ENCODE measurements at places on chromosomes 4 and X.

- H3K4me3 ChIP-seq = no peak overlapping the region
- H3K27me3 ChIP-seq = peaks cover 5% of the 10 kb centered on the region
- peaks cover 28% of the 10 kb centered on the region for H3K4me1 ChIP-seq
- peak overlapping the region; percentile 63 for H3K27ac ChIP-seq
Measured at GRCh38 chrX:72126048-72126415, 5.7 kb downstream of the RTL5 start.

- no peak overlapping the region for H3K4me3 ChIP-seq
- no peaks in the 10 kb centered on the region for H3K4me1 ChIP-seq
- no peaks in the 10 kb centered on the region for H3K36me3 ChIP-seq
- no peaks in the 10 kb centered on the region for H3K27me3 ChIP-seq
- no peak for DNase-seq
Measured at GRCh38 chrX:12843668-12844279, 23.1 kb upstream of the TLR7 start.

DNA sequence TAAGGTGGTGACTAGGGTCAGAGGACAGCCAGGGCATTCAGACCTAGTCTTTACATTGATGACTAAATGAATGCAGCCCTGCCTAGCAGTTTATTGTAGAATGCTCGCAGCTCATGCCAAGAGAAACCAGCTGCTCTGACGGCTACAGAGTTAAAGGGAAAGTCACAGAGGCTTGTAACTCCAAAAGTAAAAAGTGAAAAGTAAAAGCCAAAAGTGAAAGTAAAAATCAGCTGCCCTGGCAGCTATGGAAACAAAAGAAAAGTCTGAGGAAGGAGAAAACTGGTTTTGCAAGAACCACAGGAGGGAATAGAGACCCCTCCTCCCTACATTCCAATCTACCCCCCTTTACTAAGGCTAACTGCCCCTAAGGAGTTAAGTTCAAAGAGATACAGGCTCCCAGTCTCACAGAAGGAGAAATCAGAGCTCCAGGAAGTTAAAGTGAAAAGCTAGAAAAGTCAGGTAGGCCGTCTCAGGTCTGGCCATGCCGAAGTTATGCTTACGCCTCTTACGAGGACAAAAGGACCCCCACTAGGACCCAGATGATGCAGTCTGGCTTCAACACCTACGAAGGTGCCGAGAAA lies 6.0 kb downstream of the GAGE10 start:
- no peaks in the 10 kb centered on the region for H3K4me1 ChIP-seq
- peak overlapping the region; percentile 42 for H3K27ac ChIP-seq
- H3K36me3 ChIP-seq = no peaks in the 10 kb centered on the region
- peak overlapping the region; percentile 25 for H3K4me3 ChIP-seq

- no peaks in the 10 kb centered on the region for H3K27me3 ChIP-seq
- H3K4me3 ChIP-seq = no peak overlapping the region
Measured at GRCh38 chr4:40564815-40565483, 64.7 kb downstream of the RBM47 start.

- DNase-seq = no peak
- H3K36me3 ChIP-seq = no peaks in the 10 kb centered on the region
- H3K27me3 ChIP-seq = no peaks in the 10 kb centered on the region
- H3K27ac ChIP-seq = no peak overlapping the region
- no peak overlapping the region for H3K4me3 ChIP-seq
Measured at GRCh38 chr4:183588169-183588675, 70.8 kb downstream of the RWDD4 start.

DNA sequence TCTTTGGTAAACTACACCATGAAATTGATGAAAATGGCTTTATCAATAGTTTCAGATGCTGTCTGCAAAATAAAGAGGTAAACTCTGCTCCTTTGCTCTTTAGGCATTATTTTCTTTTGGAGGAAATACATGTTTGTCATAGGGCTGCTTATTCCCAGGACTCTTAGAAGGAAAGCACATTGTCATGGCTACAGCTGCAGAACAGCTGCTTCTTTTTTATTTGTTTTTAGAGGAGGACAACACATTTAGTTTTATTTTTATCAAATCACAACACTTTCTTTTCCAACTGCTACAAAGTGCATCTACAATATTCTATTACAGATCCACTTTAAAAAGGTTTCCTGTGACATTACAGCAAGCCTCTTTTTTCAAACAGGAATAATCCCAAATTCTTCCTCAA lies 12.7 kb upstream of the HPF1 start:
- no peak for DNase-seq
- H3K36me3 ChIP-seq = no peaks in the 10 kb centered on the region
- no peak overlapping the region for H3K27ac ChIP-seq
- peaks cover 16% of the 10 kb centered on the region for H3K27me3 ChIP-seq
- H3K4me1 ChIP-seq = no peaks in the 10 kb centered on the region

DNA sequence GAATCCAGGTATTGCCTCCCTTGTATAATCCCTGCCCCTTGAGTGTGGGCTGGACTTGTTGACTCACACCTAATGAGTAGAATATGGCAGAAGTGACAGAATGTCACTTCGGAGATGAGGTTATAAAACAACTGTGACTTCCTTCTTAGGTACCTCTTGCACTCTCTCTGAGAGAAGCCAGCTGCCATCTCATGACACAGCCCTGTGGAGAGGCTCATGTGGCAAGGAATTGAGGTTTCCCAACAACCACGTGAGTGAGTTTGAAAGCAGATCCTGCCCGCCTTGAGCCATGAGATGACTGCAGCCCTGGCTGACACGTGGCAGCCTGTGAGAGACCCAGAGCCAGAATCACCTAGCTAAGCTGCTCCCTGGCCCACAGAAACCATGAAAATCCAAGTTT lies 13.5 kb downstream of the ASB11 start:
- peak; percentile 35 for DNase-seq
- H3K36me3 ChIP-seq = no peaks in the 10 kb centered on the region
- H3K27me3 ChIP-seq = no peaks in the 10 kb centered on the region
- no peak overlapping the region for H3K4me3 ChIP-seq
- peak overlapping the region; percentile 12 for H3K27ac ChIP-seq
- H3K4me1 ChIP-seq = no peaks in the 10 kb centered on the region

- no peaks in the 10 kb centered on the region for H3K36me3 ChIP-seq
- DNase-seq = no peak
- H3K27me3 ChIP-seq = peaks cover 50% of the 10 kb centered on the region
- no peak overlapping the region for H3K27ac ChIP-seq
- H3K4me3 ChIP-seq = no peak overlapping the region
Measured at GRCh38 chr4:6474053-6474568, 1.7 kb upstream of the PPP2R2C start.

DNA sequence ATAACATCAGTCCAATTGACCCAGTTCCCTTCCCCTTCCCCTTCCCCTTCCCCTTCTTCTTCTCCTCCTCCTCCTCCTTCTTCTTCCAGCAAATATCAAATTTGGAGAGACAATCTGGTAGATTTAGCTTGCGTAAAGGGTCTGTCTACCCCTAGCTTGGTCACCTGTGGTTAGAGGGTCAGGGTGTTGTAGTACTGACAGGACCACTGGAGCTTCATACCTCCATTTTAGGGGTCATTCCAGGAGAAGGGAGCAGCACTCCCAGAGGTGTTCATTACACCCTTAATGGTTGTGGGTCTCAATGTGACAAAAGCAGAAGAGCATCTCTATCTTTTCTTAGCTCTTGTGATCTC lies 3.7 kb upstream of the FGB start:
- no peaks in the 10 kb centered on the region for H3K36me3 ChIP-seq
- no peaks in the 10 kb centered on the region for H3K27me3 ChIP-seq
- H3K4me1 ChIP-seq = no peaks in the 10 kb centered on the region
- H3K4me3 ChIP-seq = no peak overlapping the region

- DNase-seq = peak; percentile 46
- no peaks in the 10 kb centered on the region for H3K4me1 ChIP-seq
- peak within 1 kb of the TSS; percentile 78 for H3K27ac ChIP-seq
- H3K4me3 ChIP-seq = peak within 1 kb of the TSS; percentile 7
Measured at GRCh38 chrX:154750301-154751202, at the start of gene GAB3. Gene GAB3, minus strand, starts transcription at chrX:154751077. Its CDS starts 52 bp downstream, at chrX:154751025.

DNA sequence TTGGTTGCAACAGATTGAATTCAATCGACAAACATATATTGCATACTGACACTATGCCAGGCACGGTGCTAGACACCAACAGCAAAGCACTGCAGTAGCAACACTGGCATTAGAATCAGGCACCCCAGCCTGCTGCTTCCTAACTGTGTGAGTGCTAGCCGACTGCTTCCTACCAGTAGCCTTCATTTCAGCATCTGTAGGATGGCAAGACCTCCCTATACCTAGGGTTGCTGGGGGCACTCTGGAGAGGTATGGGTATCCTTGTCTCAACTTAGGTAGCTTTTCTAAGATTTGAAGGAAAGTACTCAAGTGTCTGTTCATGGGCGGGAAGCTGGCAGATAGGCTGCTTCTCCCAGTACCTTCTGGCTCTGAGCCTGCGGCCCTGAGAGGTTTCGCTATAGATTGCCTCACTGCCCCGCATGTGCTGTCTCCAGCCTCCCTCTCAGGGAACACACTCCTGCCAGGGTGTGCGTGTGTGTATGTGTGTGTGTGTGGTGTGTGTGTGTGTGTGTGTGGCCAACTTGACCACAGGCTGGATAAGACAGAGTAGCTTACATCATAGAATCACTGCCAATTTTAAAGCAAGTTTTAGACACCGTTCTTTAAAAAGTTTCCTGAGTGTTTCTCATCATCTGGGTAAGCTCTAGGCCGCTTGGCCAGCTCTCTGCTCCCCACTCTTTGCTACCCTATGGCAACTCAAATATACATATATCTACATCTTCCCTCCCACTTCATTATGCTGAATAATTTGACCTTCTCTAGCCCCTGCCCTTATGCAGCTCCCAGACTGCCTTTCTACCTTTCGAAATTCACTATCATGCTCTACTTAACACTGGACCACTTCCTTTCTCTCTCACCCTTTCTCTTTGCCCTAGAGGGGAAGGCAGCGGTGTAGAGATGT lies 97.0 kb upstream of the PJA1 start:
- no peak overlapping the region for H3K27ac ChIP-seq
- H3K4me1 ChIP-seq = no peaks in the 10 kb centered on the region
- no peak for DNase-seq
- H3K36me3 ChIP-seq = no peaks in the 10 kb centered on the region
- H3K4me3 ChIP-seq = no peak overlapping the region
- H3K27me3 ChIP-seq = no peaks in the 10 kb centered on the region

- H3K4me1 ChIP-seq = peaks cover 4% of the 10 kb centered on the region
Measured at GRCh38 chr4:43133566-43133965, 241.1 kb downstream of the GRXCR1 start.

DNA sequence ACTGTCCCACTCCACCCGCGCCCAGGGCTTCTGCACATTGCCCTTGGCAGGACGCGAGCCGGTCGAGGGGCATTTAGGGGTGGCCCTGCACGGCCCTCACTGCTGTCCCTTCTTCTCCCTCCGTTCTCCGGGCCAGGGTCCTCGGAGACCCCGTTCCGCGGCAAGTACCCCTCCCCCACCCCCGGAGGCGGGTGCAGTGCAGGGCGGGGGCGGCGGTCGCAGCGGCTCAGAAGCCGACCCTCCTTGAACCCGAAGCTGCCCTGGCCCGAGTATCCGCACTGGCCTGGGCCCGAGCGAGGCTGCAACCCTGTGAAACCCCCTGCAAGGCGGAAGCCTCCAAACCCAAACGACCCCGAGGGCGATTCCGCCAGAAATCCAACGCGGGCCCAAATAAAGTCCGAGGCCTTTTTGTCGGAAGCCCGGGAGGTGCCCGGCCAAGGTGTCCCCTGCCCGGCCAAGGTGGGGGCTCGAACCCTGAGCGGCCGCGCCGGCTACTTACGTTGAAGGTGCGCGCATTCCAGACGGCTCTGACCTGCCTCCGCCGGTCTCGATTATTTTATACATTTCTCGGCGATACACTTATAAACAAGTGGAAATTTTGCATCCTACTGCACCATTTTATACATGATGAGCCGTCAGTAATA lies 53.1 kb upstream of the TMEM33 start:
- H3K4me1 ChIP-seq = peaks cover 18% of the 10 kb centered on the region
- H3K36me3 ChIP-seq = no peaks in the 10 kb centered on the region
- peaks cover 93% of the 10 kb centered on the region for H3K27me3 ChIP-seq
- no peak overlapping the region for H3K27ac ChIP-seq
- no peak for DNase-seq

DNA sequence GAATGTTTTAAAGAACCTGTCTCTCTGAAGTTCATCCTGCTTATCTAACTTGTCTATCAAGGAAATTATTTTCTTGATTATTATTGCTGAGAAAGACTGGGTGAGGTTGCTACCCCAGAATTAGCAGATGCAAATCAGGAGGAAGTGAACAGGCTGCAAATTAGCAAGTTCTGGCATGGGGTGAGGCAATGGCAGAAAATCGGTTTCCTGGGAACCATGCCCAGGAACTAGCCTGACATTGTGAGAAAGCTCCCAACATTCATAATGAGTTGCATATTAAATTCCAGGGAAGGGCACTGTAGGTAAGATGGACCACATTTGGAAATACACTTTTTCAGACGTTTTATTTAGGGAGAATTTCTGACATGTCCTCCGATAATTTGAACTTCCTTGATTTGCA lies 11.6 kb downstream of the ARSF start:
- H3K4me3 ChIP-seq = no peak overlapping the region
- H3K36me3 ChIP-seq = no peaks in the 10 kb centered on the region
- no peaks in the 10 kb centered on the region for H3K4me1 ChIP-seq
- H3K27ac ChIP-seq = no peak overlapping the region
- no peaks in the 10 kb centered on the region for H3K27me3 ChIP-seq

DNA sequence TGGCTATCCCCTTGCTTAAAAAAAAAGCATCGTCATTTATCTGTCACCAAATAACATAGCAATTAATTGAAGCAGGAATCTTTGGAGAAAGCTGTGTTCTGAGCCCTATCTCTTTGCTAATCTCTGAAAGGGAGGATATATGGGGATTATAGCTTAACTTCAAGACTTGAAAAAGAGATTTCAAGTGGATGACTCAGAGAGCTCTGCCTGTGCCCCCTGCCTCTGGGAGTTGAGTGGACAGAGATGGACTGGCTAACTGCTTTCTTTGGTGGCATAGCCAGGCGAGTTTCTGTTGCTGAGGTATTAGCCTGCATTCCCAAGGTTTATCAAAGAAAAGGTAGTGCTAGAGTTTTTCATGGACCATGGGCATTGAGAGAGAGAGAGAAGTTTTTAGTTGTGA lies 91.6 kb downstream of the DDIT4L start:
- no peaks in the 10 kb centered on the region for H3K36me3 ChIP-seq
- no peak overlapping the region for H3K4me3 ChIP-seq

GRCh38 chrX:65609237-65609636 lies 58.2 kb upstream of the MSN start:
- H3K4me1 ChIP-seq = no peaks in the 10 kb centered on the region
- H3K27me3 ChIP-seq = no peaks in the 10 kb centered on the region
- H3K27ac ChIP-seq = no peak overlapping the region
- no peak overlapping the region for H3K4me3 ChIP-seq
- no peaks in the 10 kb centered on the region for H3K36me3 ChIP-seq

Data from transverse colon (tissue), 4 donors.